ENCODE measurements at places on chromosomes 11 and 22. TPM values are rescaled to one million over a fixed set of nuclear protein-coding genes. Genes with fewer than 3 reads are reported as not detected.

- no peak for DNase-seq
Observed at GRCh38 chr22:48055185-48055584, 1292.7 kb downstream of the TBC1D22A start.

ART1 gene
- polyA plus RNA-seq, result 7.6 TPM

GRCh38 chr22:46062971-46063631, 86.1 kb upstream of the WNT7B start:
- DNase-seq, result no peak

DNA sequence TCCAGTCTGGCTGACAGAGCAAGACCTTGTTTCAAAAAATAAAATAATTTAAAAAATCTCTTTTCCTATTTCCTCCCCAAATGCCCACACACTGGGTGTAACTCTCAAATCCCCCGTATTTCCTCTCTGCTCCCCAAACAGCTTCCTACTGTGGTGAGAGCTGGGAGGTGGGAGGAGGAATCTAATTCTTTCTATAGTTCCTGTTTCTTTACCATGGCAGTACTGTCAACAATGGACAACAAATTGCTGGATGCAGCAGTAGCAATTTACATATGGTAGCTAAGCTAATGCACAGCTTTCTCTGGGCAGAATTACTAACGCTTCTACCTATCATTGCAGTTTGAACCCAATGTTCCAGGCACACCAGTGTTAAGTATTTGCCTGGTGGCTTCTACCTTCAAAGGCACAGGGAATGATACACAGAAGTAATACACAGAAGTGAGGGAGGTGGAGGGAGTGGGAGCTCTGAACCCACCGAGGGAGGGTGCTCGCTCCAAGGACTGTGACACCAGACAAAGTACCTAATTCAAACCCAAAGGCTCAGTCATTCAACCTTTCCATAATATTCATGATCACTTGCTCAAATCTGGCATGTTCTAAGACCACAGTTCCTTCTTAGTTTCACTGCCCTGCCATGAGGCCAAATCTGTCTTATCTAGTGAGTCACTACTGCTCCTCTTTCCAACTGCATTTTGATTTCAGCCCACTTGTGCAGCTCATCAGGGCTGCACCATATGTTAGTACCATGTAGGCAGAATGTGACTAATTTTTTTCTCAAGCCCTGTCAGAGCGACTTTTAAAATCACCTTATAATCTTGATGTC, 37.9 kb downstream of the CELF1 start:
- DNase-seq, result peak; percentile 15

DNA sequence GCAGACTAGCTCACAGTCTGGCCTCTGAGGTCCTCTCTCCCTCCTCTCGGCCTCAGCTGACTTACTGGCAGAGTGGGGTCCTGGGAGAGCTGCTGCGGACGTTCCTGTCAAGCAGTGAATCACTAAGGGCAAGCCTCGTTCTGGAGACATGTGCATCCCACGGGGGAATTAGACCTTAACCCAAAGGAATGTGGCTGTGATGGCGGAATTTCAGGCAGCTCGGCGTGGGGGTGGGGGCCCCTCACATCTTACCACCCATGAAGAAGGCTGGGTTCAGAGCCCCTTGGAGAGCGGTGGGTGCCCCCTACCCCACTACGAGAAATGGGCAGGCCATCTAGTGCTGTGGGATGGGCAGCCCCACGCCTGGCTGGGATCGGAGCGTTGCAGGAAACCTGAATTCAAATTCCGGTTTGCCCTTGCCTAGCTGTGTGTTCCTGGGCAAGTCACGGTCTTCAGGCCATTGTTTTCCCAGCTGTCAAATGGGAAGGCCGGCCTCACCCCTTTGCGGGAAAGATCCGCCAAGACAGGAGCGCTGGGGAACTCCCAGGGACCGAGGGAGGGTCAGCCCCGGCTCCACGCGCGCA, 554 bp downstream of the LRRC32 start:
- DNase-seq, result no peak

DNA sequence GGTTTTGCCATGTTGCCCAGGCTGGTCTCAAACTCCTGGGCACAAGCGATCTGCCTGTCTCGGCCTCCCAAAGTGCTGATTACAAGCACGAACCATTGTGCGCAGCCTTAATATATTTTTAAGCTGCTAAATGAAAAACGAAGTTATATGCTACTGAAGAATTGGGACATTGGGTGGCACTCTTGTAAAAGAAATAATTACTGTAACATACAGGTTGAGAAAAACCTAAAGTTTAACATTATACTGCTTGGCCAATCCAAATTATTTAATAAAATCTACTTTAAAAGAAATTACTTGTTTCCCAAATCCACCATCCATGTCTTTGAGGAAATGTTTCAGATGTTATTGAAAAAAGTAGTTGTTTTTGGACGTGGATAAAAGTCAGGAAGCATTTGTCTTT, 37.9 kb upstream of the ARHGAP32 start:
- no peak for DNase-seq

DNA sequence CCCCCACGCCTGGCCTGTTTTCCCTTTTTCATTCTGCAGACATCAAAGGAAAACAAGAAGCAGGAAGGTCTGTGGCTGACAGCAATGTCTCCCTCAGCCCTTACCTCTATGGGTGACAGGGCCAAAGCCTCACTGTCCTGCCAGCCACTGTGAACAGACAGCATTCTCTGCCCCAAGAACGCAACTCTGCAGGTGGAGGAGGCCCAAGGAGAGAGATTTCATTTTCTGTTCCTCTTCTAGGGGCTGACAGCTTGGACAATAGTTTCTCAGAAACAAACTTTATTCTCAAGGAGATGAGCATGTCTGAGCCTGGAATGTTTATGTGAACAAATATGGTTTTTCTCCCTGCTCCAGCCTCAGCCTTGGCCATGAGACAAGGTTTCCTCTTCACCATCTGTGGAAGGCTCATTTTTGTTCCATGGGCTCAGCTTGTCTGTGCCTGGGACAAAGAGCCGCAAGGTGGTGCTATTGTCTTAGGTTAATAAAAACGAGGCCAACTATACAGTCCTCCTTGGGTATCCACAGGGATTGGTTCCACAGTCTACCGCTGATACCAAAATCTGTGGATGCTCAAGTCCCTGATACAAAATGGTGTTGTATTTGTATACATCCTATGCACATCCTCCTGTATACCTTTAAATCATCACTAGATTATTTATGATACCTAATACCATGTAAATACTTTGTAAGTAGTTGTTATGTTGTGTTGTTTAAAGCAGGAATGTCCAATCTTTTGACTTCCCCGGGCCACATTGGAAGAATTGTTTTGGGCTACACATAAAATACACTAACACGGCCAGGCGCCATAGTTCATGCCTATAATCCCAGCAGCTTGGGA, 5.8 kb downstream of the PIWIL3 start:
- peak; percentile 68 for DNase-seq

DNA sequence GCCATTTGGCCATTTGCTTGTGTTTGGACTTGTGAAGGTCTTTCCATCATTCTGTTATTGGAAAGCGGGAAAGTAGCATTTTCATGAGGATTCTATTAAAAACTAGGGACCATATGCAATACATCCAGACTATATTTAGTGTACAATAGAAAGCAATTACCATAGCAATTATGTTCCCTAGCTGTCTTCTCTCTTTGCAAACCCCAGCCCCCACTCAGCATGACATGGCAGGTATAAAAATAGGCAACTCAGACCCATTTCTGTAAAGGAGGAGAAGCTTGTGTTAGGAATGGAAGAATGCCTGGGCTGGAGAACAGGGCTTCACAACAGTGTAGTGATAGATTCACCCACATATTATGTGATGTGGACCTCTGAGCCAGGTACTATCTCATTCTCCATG, 12.4 kb downstream of the OR51B6 start:
- DNase-seq, result no peak

GRCh38 chr11:26712497-26712896, 9.4 kb downstream of the SLC5A12 start:
- DNase-seq, result no peak

GRCh38 chr22:40116496-40117200, 61.1 kb upstream of the TNRC6B start:
- no peak for DNase-seq

DNA sequence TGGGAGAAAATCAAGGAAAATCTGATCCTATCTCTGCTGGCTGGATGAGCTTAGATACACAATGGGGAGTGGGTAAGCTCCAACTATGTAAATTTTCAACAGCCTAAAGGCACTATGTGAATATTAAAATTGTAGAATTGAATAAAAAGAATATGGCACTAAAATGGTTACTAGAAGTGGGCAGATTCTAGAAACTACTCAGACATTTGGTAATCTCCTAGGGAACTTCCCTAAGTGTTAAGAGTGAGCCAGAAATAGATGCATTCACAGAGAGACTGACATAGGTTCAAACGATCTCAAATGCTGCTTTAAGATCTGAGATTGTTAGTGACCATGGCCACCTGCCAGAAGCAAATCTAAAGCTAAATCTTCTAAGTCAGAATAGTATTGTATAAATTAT, 4.3 kb upstream of the OR52E1 start:
- DNase-seq, result no peak

LRRC32 gene
- polyA plus RNA-seq, result 32.8 TPM

SCN4B gene
- polyA plus RNA-seq, result 3.7 TPM

GRCh38 chr11:93348930-93349329, 18.4 kb downstream of the DEUP1 start:
- DNase-seq, result no peak

- DNase-seq, result no peak
Observed at GRCh38 chr11:106695506-106695905, 322.8 kb downstream of the GUCY1A2 start.

DNA sequence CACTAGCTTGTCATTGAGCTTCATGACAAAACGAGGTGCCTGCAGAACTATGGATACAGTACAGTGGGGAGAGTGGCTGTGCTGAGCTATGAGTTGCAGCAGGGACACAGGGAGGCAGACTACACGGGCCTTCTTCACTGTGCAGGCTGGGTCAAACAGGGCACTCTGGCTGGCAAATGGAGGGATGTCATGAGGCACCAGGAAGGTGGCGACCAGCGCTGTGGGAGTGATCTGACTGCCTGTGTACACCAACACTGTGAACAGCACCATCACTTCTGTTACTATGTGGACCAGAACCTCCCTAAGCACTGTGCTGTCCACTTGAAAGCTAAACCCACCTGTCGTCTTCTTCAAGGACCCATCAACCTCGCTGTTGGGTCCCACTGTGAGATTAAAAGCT, 3.1 kb downstream of the PKDREJ start:
- no peak for DNase-seq

ARHGAP32 gene
- 18.4 TPM for polyA plus RNA-seq

DNA sequence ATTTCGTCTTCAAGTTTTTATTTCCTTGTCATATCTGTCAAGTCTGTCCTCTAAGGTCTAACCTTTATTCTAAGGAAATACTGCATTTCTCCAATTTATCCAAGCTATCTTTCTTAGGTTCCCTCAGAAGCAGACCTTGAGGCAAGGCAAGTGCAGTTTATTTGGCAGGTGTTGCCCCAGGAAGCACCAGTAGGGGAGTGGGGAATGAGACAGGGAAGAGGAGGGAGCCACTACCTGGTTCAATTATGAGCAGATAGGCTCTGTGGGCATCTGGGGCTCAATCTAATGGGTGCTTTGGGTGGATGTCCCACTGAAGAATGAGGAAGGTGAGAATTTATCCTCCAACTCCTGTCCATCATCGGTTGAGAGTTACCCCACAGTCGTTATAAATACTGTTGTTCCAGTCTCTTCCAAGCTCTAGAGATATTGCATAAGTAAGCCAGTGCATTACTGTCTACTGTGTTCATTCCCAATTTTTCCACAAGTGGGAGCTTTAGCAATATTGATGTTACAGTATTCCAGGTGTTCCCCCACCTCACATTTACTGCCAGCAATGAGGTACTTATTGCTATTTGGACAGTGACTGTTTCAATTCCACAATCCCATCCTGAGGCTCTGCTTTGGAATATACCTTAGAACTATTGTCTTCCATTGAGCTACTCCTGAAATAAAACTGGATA, 154.9 kb upstream of the CEP126 start:
- no peak for DNase-seq

- no peak for DNase-seq
Observed at GRCh38 chr22:44338177-44338810, 25.5 kb upstream of the SHISAL1 start.

GRCh38 chr22:40512426-40513136, 123.9 kb downstream of the MRTFA start:
- DNase-seq, result no peak

DNA sequence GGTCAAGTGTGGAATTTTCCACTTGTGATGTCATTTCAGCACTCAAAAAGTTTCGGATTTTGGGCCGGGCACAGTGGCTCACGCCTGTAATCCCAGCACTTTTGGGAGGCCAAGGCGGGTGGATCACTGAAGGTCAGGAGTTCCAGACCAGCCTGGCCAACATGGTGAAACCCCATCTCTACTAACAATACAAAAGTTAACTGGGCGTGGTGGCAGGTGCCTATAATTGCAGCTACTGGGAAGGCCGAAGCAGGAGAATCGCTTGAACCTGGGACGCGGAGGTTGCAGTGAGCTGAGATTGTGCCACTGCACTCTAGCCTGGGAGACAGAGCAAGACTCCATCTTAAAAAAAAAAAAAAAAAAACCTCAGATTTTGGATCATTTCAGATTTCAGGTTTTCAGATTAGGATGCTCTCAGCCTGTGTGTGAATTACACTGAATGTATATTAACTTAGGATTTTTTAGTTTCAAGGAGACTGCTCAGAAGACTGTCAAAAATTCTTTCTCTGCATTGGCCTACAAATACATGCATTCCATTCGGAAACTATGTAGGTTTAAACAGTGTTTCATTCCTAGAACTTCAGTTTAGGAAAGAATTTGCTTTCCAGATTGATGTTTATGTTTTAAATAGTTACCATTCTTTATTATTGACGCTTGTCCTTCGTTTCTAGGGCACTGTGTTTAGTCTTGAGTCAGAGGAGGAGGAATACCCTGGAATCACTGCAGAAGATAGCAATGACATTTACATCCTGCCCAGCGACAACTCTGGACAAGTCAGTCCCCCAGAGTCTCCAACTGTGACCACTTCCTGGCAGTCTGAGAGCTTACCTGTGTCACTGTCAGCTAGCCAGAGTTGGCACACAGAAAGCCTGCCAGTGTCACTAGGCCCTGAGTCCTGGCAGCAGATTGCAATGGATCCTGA, 48.0 kb downstream of the BID start:
- no peak for DNase-seq

CLTCL1 gene
- 36.3 TPM for polyA plus RNA-seq

DNA sequence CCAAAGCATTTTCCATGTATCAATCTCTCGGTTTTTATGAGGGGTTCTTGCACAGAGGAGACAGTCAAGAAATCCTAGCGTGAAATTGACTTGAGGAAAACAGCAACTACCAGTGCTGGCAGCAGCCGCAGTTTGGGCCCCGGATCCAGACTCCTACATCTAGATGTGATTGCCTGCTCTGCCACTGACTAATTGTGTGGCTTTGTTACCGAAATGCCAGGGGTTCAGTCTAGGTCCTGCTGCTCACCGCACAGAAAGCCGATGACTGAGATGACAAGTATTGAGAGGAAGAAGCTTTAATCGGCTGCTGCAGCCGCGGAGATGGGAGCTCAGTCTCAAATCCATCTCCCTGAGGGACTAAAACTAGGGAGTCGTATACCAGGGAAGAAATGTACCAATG, 8.2 kb upstream of the GLB1L3 start:
- no peak for DNase-seq

Data from hindlimb muscle (tissue), 1 donor.